ENCODE measurements at places on chromosomes 6 and 20.

DNA sequence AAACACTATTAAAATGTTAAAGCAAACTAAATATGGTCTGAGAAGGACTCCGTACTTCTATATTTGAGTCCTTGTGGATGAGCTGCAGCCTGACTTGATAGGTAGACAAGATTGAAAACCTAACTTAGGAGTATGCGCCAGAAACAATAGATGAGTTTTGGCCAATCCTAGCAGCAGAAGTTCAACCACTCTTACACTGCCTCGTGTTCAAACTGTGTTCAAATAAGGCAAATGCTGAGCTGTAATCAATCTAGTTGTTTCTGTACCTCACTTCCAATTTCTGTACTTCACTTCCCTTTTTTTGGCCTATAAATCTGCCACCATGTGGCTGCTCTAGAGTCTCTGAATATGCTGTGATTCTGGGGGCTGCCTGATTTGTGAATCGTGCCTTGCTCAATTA, 13.2 kb upstream of the SERINC1 start:
- no peak for DNase-seq

GRCh38 chr6:15329197-15329671, 83.4 kb downstream of the JARID2 start:
- no peak for DNase-seq

DNA sequence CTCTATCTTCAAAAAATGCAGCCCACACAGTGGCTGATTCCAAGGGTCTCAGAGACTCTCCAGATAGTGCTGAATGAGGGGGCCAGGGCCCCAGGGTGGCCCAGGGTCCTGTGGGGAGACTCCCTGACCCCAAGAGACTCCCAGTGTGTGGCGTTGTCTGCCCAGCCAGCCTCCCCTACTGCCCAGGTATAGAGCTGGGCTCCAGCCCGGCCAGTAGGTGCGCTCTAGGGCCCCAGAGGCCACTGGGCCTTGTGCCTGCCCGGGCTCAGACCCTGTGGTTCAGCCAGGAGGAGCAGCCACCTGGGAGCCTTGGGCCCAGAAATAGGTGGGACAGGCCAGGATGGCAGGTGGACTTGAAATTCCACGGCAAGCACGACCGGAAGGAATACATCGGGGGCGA, 30.3 kb upstream of the GATA5 start:
- DNase-seq, result no peak

DNA sequence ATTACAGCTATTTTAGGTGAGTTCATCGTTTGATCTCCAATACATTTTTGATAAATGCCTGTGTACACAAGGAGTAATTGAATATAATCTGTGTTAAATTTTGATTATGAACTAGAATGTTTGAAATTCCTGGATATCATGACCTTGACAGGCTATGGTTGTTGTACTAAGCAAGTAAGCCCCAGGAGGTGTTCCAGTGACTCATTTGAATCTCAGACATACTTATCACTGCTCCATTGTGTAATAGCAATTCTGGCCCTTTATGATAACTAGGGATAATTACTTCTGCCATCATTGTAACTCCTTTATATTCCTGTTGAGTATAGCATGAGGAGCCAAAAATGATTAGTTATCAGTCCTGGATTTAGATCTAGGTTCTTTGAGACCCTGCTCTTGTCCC, 1424.6 kb upstream of the ADGRB3 start:
- no peak for DNase-seq

GRCh38 chr6:14294270-14294951, 176.8 kb downstream of the CD83 start:
- no peak for DNase-seq
